ENCODE measurements at places on chromosomes 2 and 18.

DNA sequence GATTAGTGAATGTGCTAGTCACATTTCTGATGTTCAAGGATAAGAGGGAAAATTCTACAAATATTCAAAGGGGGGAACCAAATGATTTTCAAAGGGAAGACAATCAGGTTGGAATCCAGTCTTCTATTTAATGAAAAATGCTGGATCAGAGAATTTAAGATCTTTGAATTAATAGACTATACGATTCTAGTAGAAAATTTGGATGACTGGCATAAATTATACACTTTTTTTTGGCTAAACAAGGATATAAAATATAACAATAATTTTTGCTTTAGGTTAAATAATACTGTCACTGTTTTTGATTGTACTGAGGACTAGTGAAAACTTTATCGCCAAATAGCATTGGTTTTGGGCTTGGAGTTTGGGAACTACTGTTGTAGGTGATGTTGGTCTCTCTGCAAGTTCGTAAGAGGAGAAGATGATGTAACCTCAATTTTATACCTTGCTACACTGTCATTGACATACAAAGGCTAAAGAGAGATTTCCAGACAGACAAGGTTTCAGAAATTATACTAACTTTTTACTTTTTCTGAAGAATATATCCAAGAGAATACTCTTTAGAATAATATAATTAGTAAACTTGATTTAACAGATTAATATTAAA lies 51.3 kb downstream of the NCOA1 start:
- no peak for DNase-seq

- no peak for DNase-seq
Measured at GRCh38 chr2:70855667-70856066, 20.1 kb upstream of the CD207 start.

GRCh38 chr2:157466764-157467163 lies 22.9 kb upstream of the CYTIP start:
- DNase-seq, result no peak

GRCh38 chr2:120452131-120452530 lies 106.2 kb downstream of the INHBB start:
- DNase-seq, result no peak

GRCh38 chr2:186126181-186126580 lies 359.9 kb upstream of the ZC3H15 start:
- DNase-seq, result no peak

DNA sequence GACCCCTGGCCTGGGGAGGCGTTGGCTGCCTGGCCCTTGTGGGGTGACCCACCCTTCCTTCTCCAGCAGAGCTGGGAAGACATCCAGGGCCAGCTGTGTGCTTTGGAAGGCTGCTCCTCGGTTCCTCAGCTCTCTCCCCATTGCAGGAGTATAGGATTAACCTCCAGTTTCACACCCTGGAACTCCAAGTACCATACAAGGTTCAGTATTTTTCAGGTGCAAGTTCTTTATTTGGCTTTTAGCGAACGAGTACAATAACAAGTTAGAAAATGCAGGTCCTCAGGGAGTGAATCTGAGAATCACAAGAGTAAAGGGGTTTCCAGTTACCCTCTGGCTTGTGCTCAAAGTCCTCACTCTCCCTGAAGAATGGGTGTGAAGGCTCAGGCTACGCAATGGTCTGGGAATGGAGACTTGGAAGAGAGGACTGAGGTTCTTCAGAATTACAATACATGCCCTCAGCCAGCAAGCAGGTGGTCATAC lies 101.2 kb downstream of the APOB start:
- no peak for DNase-seq

- no peak for DNase-seq
Measured at GRCh38 chr2:39631718-39632117, 34.0 kb upstream of the TMEM178A start.

DNA sequence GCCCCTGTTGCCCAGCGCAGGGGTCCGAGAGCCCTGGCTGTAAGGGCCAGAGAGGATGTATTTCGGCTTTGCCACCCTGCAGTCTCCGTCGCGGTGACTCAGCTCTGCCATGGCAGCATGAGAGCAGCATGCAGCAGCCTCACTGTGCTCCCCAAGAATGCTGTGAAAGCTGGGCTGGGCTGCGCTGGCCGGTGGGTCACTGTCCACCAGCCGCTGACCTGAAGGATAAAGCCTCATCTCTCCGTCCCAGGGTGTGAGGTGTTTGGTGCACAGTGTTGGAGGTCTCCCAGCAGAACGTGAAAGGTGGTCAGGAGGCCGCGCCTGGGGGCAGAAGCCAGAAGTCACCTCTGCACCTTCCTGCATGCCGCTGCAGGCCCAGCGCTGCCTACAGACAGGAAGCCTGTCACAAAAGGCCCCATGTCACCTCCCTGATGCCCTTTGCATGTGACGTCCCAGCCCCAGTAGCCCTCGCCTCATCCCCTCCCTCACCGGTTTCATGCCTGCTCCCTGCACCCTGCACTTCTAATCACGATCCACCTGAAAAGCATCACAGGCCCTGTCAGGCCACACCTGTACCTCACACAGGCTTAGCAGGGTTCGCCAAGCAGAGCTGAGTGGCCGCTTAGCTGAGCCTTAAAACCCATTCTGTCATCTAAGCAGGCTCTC lies 342.1 kb downstream of the EIPR1 start:
- no peak for DNase-seq

GRCh38 chr2:2922156-2922555 lies 455.5 kb downstream of the EIPR1 start:
- DNase-seq, result no peak

DNA sequence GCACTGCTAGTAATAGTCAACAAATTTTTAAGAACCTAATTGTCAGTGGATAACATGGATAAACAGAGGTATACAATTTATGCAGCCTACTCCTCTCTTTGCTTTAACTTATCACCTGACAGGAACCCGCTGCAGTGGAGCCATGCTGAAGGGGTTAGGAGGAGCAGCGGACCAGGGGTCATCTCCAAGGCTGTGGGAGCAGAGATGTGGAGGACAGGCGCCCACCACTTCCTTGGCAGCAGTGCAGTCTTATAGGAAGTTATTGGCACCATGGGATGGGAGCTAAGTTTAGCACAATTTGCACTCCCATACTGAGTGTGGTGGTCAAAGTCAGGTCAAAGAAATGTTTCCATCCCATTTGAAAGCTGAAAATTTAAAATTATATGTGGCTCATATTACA lies 35.6 kb downstream of the HDLBP start:
- DNase-seq, result no peak

- no peak for DNase-seq
Measured at GRCh38 chr18:50749421-50749820, 70.4 kb downstream of the MRO start.

GRCh38 chr2:42050703-42051542 lies 3.1 kb downstream of the PKDCC start:
- DNase-seq, result no peak

- DNase-seq, result no peak
Measured at GRCh38 chr2:116979916-116980764, 834.4 kb upstream of the DDX18 start.

DNA sequence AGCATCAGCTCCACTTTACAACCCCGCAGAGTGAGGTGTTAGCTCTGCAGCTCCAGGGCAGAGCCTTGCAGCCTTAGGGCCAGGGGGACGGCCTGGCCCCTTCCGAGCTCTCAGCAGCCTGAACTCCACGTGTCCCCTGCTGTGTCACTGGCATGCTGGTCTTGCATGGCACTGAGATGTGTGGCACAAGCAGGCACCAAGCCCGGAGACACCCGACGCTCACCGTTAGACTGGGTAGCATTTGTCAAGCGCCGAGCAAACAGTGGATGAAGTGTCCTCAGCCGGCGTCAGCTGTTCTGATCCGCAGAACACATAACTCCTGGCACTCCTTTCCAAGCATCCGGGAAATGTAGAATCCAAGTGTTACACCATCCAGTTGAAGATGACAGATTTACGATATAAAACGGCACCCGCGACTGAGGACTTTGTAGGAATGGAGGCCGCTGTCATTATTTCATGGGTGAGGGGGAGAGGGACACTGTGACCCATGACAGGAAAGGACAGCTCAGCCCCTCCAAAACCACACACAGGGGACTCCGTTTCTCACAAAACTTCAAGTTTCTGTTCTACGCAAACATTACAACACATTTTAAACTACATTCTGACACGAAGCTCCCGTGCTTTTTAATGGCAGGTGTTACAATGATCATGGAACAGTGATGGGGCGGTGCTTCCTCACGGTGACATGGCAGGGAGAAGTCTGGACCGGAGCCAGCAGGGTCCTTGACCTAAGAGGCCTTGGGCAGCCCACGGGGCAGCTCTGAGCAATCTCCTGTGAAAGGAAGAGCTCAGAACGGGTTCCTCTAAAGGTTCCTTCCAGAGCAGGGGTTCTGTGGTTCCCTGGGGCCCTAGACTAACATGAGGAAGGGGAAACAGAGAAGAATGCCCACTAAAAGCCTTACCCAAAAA lies 89.4 kb downstream of the HDAC4 start:
- peak; percentile 77 for DNase-seq

DNA sequence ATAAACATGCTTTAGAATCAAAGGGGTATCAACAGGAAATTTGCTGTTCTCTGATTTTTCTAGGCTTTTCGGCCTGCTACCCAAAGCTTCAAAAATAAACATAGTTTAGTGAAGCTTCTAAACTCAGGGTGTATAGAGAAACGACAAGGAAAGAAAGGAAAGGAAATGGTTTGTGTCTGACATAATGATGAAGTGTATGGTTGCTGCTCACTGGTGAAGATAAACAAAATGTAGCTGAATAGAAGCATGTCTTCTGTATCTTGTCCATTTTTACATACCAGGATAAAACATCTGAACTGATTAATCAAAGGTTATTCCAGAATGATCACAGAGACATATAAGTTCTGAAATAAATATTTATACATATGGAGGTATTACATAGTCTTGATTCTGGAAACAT lies 1324.6 kb upstream of the NRXN1 start:
- DNase-seq, result no peak

DNA sequence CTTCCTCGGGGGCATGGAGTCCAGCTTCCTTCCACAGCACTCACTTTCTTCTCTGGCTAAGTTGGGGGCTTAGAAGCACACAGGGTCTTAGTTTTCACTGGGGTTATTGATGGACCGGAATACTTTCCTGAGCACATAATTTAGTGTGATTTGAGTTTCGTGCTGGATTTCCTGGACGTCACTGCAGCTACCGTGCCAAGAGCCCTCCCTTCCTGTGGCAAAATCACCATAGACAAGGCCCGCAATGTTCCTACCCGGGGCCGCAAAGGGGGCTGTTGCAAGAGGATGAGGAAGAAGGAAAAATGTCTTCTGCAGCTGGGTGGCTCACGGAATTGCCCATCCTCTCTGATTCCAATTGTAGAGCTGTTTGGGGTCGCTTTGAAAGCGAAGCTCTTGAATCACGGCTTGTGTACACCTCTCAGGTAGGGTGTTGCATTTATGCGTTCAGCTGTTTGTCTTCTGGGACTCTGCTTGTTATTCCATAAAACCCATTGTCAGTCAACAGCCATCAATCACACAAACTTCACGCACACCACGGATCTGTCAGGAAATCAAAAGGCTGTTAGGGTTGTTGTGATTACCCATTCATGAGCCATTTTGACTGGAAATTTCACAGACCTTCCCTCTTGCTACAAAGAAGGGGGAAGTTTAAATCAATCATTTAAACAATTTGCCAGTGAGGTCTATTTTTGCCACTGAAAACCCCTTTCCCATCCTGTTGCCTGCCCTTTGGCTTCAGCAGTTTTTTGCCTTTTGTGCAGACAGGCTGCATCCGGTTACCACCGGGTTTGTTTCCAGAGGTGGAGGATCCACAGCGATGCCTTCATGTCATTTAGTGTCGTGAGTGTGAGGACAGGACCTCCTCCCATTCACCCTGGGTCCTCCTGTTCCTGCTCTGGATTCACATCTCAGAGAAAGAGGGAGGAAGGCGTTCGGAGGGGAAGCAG lies 36.0 kb downstream of the SMIM21 start:
- no peak for DNase-seq

DNA sequence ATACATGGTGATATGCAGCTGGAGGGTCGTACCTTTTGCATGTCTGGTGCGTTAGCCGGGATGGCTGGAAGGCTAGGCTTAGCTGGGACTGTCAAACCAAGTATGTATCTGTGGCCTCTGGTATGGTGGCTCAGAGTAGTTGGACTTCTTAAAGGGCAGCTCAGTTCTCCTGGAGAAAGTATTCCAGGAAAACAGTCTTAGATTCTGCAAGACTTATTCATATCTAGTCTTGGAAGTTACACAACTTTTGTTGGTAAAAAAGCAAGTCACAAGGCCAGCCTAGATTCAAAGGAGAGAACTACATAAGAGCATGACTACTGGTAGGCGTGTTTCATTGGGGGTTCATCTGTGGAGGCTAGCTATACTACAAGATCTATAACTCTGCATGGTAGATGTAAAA lies 45.5 kb downstream of the EML4 start:
- no peak for DNase-seq

GRCh38 chr2:54008439-54008838 lies 37.6 kb upstream of the PSME4 start:
- no peak for DNase-seq

GRCh38 chr18:35494251-35495220 lies 3.2 kb downstream of the INO80C start:
- DNase-seq, result no peak

DNA sequence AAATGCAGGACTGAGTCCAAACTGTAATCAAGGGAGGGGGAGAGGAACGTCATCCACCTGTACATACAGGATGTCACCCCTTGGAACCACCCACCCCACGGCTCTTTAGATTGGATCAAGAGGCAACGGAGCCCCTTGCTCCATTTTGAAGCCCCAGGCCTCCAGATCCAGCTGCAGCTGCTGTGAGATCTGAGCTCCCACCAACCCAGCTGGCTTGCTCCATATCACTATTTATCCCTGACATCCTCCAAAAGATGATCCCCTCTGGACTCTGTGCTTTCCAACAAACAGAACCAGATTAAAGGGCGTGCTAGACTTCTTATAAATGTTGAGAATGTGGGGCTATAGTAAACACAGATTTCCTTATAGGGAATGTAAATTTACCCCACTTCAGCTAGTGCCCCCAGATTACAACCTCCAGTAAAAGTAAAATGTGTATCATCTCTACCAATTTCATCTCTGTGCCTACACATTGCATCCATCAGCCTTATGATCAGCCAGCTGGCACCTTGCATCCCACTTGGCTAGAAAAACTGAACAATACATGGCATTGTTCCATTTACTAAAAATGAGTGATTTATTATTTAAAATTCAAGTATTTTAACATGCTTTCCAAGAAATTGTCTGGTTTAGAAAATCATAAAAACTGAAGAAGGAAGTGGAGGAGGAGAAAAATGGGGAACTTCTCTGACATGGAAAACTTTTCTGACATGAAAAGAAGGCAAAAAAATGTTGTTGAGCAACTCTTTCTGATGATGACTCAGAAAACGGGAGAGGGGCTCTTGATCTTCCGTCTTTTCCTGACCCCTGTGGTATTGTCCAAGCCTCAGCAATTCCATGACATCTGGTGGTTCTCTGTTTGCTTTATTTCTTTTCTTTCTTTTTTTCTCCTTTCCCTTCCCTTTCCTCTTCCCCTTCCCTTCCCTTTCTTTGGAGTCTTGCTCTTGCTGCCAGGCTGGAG lies 262.6 kb upstream of the THUMPD2 start:
- no peak for DNase-seq

- no peak for DNase-seq
Measured at GRCh38 chr2:200747668-200748618, 63.8 kb upstream of the BZW1 start.

- peak; percentile 82 for DNase-seq
Measured at GRCh38 chr2:227818675-227819397, 5.2 kb downstream of the CCL20 start.

GRCh38 chr2:217288472-217289063 lies 428.7 kb upstream of the TNP1 start:
- DNase-seq, result no peak
